ENCODE measurements at places on chromosomes 12 and 14.
A peak's percentile ranks its signal among the peaks of the same experiment; 100 is the strongest.

DNA sequence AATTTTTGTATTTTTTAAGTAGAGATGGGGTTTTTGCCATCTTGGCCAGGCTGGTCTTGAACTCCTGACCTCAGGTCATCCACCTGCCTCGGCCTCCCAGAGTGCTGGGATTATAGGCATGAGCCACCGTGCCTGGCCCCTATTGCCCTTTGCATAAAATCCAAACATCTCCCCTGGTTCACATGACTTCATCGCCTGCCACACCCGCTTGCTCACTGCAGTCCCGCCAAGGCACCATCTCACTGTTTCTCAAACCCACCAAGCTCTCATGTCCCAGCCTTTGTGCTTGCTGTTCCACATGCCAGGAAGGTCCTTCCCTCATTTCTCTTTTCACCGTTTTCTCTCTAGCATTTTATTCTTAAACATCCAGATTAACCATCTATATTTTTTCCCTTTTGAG lies 9.7 kb downstream of the RHOF start:
- no peak for DNase-seq

GRCh38 chr12:68665016-68665569 lies 21.7 kb upstream of the NUP107 start:
- no peak for DNase-seq

GRCh38 chr12:91225316-91225715 lies 42.7 kb upstream of the DCN start:
- no peak for DNase-seq

DNA sequence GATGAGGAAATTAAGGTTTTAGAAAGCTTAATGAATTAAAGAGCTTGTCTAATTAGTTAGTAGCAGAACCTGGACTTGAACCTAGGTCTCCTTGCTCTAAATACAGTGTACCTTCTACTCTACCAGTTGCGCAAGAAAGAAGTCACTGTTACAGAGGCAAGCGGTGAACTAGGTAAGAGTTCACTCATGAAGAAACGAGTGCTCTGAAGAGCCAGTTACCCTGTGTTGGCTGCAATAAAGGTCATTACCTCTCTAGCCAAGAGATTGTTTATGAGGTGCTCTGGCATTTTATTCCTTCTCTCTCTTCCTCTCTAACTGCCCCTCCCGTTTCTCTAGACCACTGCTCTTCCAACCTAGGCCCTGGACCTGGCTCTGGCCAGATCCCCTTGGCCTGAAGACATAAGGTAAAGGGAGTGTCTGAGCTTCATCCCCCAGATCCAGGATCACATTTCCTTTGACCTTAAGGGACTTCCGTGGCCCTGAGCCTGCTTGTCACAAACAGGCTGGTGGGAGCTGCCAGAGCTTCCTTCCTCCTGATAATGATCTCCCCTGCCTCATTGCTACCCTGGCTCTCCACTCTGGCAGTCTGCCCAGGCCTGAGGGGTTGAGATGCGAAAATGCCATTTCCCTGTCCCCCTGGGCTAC lies 1.9 kb downstream of the RNASE7 start:
- DNase-seq = no peak

- DNase-seq = no peak
These were observed 23.9 kb downstream of the FERMT2 start for GRCh38 chr14:52926953-52927352.

DNA sequence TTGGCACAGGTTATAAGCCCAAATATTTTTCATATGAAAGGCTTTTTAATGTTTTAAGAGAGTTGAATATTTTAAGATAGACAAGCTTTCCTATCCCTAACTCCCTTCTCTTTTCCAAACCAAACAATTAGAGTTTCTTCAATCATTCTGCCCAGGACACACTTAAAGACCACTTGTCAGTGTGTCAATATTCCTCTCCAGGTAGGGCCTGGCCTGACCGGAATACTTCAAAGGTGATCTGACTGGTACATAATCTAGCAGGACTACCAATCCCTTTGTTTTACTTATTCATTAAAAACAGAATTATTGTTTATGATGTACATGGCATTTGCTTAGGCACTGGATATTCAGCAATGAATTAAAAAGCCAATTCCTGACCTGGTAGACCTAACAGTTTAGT lies 24.2 kb upstream of the SNRPF start:
- no peak for DNase-seq

- no peak for DNase-seq
These were observed 158.5 kb downstream of the APAF1 start for GRCh38 chr12:98803468-98804209.

DNA sequence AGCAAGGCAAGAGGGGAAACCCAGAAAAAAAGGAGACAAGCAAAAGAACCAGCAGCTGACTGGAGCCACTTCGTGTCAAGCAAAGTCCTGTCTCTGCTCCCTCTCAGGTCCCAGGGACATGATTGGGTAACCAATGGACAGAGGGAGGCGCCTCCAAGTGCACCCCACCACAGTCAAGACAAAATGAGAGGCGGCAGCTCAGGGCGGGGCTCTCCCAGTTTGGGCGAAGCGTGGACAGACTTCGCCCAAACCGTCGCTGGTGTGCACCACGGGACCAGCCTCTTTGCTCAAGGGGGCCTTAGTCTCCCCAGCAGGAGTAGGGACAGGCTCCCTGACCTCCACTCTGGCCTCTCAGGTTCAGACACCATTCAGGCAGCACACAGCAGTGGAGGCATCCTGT lies 1.5 kb upstream of the BEGAIN start:
- no peak for DNase-seq

DNA sequence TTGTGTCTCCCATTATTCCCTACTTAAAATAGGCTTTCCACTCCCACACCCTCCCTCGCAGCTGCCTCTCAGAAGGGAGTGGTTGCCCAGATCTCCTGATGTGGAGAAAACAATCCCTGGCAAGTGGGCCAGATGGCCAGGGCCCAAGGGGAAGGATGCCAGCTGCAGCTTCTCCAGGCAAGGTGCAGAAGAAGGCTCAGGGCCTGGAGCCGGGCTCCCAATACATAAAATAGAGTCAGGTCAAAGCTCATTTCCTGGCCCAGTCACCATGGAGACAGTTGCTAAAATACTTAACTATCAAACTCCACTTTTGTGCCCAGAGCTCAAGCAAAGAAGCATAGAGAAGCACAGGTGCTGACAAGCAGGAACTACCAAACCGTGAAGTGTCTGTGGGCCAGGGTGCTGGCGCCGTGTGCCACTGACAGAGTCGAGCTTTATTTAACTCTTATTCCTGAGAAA lies 45.7 kb upstream of the ITPR2 start:
- no peak for DNase-seq

DNA sequence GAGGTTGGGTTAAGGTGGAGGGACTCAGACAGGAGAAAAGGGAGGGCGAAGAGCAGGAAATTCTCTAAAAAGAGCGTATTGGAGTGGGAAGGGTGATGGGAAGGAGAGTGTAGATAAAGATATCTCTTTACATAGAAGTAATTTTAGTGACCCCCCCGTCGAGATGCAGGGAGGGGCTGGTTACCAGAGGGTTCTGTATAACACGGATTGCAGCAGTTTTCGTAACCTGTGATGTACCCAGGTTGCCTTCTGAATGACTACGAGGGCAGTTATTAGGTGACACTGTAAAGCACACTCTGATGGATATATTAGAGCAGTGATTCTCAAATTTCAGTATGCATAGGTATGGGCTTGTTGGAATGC lies 443 bp downstream of the DNAL1 start:
- no peak for DNase-seq

DNA sequence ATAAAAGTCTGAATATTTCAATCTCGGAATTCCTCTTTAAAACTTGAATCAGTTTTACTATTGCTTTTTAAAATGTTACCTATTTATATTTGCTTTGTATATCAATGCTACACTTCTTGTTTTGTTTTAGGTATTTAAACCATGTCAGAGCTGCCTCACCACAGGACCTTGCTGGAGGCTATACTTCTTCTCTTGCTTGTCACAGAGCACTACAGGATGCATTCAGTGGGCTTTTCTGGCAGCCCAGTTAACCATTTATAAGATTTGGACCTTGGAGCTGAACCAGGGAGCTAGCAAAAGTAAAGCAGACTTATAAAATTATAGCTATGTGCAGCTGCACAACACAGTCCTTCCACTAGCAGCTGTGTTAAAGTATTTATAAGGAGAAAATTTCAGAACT lies 12.8 kb downstream of the TRMT5 start:
- no peak for DNase-seq

GRCh38 chr14:75690010-75690409 lies 29.0 kb downstream of the TTLL5 start:
- DNase-seq = no peak

- no peak for DNase-seq
These were observed 234.5 kb downstream of the SNAPC1 start for GRCh38 chr14:61996753-61997152.

- DNase-seq = no peak
These were observed 80.9 kb downstream of the TESC start for GRCh38 chr12:117018276-117018675.

- no peak for DNase-seq
These were observed 104.1 kb downstream of the IGF1 start for GRCh38 chr12:102376181-102376747.

GRCh38 chr12:50572760-50573159 lies 68.0 kb downstream of the DIP2B start:
- DNase-seq = no peak

GRCh38 chr14:70004791-70005190 lies 125.6 kb downstream of the SMOC1 start:
- no peak for DNase-seq

- DNase-seq = no peak
These were observed 355.5 kb downstream of the CACNA1C start for GRCh38 chr12:2408262-2408661.

GRCh38 chr12:6834254-6834653 lies 6.0 kb downstream of the P3H3 start:
- DNase-seq = no peak

- DNase-seq = no peak
These were observed 1.2 kb upstream of the RAN start for GRCh38 chr12:130870442-130871285.

DNA sequence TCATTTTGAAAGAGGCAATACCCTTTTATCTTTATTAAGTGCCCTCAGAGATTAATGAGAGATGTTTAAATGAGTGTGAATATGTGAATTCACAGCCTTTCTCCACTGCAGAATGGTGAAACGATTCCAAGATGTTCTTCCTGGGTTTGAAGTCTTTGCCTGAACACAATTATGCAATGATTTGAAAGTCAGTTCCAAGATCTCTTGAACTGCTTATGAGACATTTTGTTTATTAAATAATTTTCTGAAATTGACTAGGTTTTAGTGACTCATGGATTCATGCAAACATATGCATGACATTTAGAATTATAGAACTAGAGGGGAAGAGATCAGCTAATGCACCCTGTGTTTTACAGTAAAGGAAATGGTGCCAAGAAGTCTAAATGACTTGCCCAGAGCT lies 118.1 kb upstream of the SLC38A2 start:
- DNase-seq = no peak

DNA sequence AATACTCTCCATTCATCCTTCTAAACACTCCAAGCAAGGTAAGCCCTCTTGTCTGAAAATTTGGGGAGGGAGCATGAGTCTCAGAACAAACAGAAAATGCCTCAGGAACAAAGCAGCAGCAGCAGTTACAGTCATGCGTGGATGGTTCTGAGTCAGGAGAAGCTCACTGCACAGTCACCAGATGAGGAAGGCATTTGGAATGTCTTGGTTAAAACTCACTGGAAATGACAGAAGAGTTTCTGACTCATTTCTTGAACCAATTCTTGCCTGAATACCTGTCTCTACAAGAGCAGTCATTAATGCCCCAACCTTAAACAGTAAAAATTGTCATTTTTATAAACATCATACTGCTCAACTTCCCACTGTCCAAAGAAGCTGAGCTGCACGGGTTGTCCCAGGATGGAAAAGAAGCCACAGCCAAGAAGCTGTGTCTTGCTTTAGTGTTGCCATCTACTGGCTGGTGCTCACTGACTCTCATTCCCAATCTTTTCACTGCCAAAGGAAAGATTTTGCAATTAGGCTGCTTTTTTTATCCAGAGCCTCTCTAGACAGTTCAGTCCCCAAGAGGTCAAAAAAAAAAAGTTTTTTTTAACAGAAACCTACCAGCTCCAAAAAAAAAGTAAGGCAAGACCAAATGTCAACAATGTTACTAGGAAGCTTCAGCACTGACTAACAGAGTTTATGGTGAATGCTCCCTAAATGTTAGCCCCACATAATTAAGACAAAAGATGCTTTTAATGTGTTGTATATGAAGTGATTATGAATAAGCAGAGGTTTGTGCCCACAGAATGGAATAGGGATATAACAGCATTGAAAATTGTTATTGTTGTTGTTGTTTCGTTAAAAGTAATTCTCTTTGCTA lies 40.4 kb downstream of the KICS2 start:
- peak; percentile 54 for DNase-seq

- DNase-seq = no peak
These were observed 1.7 kb downstream of the WNT1 start for GRCh38 chr12:48979602-48980388.

DNA sequence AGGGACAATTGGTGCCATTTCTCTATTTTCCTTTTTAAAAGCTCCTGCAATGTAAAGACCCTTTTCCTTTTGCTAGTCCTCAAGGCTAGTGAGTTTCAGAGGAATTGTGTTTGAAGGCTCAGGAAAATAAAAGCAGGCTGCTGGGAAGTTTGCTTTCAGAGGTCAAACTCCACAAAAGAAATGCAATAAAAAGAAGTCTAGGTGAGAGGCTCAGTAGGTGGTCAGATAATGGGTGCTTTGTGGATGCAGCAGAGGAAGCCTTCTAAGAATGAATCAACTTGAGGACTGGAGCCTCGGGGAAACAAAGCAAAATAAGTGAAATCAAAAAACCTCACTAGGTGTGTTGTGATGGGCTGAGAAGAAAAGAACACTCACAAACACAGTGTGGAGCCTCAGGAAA lies 10.3 kb downstream of the CCDC175 start:
- DNase-seq = no peak

DNA sequence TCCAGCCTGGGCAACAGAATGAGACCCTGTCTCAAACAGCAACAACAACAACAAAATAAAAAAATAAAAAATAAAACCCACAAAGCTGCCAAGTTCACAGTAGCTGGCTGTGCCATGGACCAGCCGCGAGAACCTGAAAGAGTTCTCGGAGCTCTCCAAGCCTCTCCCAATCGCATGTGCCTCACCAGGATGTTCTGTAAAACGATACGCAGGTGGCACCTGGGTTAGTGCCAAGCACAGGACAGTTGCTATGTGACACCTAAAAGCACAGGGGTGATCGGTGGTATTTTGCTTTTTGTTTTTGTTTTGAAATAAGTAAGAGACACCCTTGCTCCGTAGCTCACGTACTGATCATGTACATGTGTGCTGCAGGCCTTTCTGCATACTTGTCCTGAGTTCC lies 52.4 kb downstream of the RFLNA start:
- DNase-seq = no peak

- DNase-seq = no peak
These were observed 8.4 kb downstream of the GPRC5A start for GRCh38 chr12:12899530-12900380.

- DNase-seq = no peak
These were observed 108.3 kb downstream of the SMOC1 start for GRCh38 chr14:69987406-69988121.

GRCh38 chr12:101915841-101916240 lies 38.5 kb downstream of the DRAM1 start:
- DNase-seq = no peak

DNA sequence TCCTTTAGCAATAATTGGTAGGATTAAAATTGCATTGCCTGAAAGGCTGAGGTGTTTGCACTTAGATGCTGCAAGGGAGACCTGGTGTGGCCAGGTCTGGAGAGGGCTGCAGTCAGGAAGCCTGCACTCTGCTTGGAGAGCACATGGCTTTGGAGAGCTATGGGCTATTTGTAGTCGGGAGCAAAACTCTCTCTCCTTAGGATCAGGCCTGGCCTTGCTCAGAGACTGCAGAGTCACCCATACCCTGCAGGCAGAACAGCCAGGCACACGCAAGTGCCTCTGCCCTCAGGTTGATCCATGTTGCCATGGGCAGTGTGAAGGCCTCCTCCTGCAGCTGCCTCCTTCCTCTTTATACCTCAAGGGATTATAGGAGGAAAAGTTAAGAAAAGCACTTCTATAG lies 26.8 kb downstream of the CKB start:
- DNase-seq = no peak
